ENCODE measurements at places on chromosomes 7 and 10.

DNA sequence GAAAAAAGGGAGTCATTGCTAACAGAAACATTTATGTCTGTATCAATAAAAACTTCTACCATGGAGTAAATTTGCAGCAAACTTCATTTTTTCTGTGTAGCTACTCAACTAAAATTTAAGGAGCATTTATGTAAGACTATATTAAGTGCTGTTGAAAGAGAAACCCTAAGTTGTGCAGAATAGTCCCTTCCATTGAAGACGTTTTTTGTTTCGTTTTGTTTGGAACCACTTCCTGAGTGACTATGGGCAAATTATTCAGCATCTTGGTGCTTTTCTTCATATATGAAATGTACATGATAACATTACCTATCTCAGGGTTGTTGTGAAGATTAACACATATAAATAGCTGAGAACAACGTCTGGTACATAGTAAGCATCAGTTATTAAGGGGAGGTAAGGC, 24.3 kb downstream of the SEM1 start:
- DNase-seq, result no peak

DNA sequence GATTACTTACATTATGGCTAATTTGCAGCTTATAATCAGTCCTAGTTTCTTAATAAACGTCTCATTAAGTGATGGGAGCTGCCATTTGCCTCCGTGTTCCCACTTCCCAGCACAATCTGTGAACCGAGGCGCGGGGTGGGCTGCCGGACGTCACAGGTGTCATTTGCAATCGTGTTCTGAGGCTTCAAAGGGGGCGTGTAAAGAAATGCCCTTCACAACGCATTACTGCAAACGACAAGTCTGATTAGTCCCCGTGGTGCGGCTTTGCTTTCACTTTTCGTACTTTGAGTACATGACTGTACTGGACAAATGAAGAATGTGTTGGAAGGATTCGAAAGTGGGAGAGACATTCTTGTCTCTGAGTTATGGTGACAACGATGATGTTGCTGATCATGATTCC, 614.2 kb upstream of the ADARB2 start:
- DNase-seq, result no peak

- DNase-seq, result peak; percentile 84
These were observed 33.1 kb downstream of the HBP1 start for GRCh38 chr7:107201795-107202450.

DNA sequence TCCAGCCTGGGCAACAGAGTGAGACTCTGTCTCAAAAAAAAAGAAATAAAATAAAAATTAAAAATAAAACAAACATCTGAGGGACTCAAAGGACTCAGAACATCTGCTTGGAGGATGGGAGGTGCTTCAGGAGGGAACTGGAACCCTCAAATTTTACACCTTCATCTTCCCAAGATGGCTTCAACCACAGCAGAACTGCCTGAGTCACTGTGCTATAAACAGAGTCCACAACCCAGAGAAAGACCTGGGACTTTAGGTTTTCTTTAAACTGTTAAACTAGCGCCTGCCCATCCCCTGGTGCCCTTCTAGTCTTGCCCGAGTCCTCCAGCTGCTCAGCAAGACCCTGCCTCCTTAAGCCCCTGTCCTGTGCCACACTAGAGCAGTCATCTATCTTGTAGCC, 40.8 kb downstream of the RGS10 start:
- DNase-seq, result no peak

- no peak for DNase-seq
These were observed 3.3 kb downstream of the PLEKHS1 start for GRCh38 chr10:113754768-113755167.

DNA sequence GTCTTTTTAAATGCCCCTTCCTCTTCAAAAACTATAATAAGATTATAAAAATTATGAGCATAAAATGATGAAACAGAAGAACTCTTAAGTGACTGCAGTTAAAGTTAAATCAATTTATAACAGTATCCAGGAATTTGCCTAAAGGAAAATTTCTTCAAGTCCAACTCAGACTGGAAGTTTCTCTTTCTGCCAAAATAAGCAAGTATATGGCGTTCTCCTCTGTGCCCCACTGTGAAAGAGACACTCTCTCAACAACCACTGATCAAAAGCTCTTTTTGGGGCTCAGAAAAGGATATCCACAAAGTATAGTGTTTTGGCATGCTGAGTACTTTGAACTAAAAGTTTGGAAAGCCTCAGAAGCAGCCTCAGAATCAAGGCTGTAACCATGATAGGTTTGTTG, 139.9 kb downstream of the SKIDA1 start:
- no peak for DNase-seq

GRCh38 chr10:112970021-112970420, 20.0 kb downstream of the TCF7L2 start:
- no peak for DNase-seq

GRCh38 chr10:14573666-14574261, 200.9 kb downstream of the FAM107B start:
- no peak for DNase-seq

- DNase-seq, result no peak
These were observed 528.1 kb upstream of the FZD8 start for GRCh38 chr10:36170142-36170719.

- no peak for DNase-seq
These were observed 32.1 kb upstream of the TFEC start for GRCh38 chr7:116062666-116063065.

- DNase-seq, result peak; percentile 24
These were observed 565 bp downstream of the ATP5MK start for GRCh38 chr10:103395754-103396066.

- DNase-seq, result no peak
These were observed 62.0 kb upstream of the SCIN start for GRCh38 chr7:12508554-12508953.

GRCh38 chr10:17210361-17210760, 8.9 kb upstream of the TRDMT1 start:
- no peak for DNase-seq

- no peak for DNase-seq
These were observed 121.6 kb downstream of the SPAG6 start for GRCh38 chr10:22466763-22467334.

- DNase-seq, result no peak
These were observed 162.4 kb downstream of the TNS3 start for GRCh38 chr7:47419471-47419870.

DNA sequence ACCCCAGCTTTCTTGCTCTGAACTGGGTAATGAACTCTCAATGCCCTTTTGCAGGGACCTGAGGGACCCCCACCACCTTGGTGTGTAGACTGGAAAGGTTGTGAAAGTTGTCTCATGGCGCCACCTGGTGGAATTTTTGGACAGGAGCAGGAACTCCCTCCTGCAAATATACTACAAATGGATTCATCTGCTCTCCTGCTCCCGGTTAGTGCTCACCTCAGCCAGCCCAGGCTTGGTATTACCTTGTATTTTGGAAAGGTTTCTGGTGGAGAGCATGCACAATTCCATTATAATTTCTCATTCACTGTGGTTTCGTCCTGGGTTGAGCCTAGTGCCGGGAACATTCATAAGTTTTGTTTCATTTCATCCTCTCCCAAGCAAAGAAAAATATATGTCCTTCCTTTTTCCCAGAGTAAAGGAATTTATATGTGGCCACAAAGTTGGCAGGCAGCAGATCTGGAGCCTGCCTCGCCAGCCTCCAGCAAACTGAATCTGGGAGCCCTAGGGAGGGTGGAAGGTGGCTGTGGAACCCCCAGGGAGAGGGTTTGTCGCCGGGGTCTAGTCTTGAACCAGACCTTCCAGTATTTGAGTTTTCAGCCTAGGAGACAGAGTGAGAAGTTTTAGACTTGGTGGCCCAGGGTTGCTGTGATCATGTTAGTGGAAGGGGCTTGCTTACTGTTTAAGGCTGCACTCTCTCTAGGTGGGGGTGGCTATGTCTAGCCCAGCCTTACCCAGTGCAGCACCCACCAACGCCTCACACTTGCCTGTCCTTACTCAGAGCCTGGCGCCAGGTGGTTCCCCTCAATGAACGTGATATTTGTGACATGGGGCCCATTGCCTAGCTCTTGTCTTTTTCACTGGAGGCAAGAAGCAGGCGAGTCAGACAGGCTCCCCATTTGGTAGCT, 9.5 kb downstream of the FAM241B start:
- peak; percentile 38 for DNase-seq

- DNase-seq, result no peak
These were observed 43.1 kb downstream of the BRAF start for GRCh38 chr7:140881507-140882228.

GRCh38 chr7:106392590-106392989, 107.8 kb upstream of the NAMPT start:
- no peak for DNase-seq

GRCh38 chr10:115979576-115979975, 293.4 kb downstream of the GFRA1 start:
- no peak for DNase-seq

DNA sequence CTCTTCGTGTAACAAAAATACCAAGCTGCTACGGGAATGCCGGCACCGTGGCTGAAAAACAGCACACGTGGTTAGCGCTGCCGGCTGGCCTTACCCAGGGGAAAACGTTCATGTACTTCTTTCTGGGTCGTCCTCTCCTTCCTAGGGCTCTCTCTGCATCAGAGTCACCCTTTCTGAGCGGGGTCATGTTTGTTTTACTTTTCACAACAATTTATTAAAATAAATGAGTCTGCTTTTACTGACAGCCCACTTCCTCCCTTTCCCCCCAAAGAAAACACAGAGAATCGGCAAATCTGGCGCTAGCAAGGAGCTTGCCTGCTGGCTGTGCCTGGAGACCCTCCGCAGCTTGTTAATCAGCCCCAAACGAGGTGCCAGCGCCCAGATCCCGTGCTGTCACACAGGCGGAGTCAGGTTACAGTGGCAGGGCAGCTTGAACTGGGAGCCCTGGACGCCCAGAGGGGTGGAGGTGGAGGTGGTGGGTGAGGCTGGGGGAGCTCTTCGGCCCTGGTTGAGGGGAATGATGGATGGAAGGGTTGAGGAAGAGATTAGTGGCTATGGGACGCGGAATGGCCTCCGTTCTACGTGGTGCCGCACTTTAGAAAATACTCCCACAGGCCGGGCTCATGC, 162.2 kb upstream of the TNS3 start:
- no peak for DNase-seq

DNA sequence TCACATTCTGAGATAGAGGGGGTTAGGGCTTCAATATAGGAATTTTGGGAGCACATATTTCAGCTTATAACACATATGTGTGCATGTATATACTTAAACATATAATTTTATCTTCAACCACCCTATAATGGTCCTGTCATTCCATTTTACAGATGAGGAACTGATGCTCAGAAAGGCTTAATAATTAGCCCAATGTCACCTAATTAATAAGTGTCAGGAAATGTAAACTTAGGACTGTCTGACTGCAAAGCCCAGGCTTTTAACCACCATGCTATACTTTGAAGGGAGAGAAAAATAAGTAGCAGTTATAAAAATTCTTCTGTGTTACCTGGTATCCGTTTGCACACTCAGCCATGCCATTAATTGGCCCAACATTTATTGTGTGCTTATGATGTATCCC, 172.6 kb downstream of the SKIDA1 start:
- DNase-seq, result no peak

GRCh38 chr7:96686305-96686704, 23.3 kb downstream of the SEM1 start:
- DNase-seq, result no peak

GRCh38 chr10:130357226-130357625, 221.0 kb downstream of the GLRX3 start:
- DNase-seq, result no peak

- DNase-seq, result no peak
These were observed 19.9 kb upstream of the GPR141 start for GRCh38 chr7:37663693-37664092.

GRCh38 chr10:71766717-71767419, 6.5 kb downstream of the VSIR start:
- peak; percentile 18 for DNase-seq

GRCh38 chr10:92419740-92420545, 129.0 kb downstream of the MARCHF5 start:
- DNase-seq, result no peak

GRCh38 chr7:46839651-46840050, 742.3 kb downstream of the TNS3 start:
- DNase-seq, result no peak

GRCh38 chr7:49396229-49396628, 377.2 kb upstream of the VWC2 start:
- DNase-seq, result no peak

DNA sequence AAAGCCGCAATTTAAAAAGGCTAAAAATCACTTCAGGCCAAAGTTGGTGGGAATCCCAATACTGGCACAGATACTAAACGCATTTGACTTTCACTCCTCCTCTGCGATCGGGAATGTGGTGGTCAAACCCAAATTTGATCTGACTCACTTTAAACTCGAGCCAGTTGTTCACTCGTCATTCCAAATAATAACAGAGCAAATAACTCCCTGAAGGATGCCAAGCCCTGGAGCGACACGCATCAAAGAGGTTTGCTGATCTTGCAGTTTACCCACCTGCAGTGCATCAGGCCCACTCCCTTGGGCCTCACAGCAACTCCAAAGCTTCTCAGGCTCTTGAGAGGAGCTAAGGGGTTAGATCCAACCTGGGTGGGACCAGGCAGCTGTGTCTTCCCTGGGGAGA, 12.2 kb downstream of the PTN start:
- no peak for DNase-seq

DNA sequence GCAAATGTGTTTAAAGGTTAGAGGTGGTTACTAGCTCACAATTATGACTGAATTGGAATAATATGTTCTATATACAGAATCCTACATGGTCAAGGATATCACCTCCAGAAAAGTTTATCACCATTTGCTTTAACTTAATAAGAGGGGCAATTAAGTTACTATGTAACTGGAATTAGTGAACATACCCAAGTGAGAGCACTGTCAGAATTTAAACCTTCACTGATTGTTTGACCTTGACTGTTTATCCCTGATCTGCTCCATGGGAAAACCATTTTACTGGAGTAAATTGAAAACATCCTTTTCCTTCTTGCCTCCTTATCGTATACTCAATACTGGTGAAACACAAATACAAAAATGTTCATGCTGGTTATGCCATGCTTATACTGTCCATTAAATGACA, 107.4 kb downstream of the SEMA3D start:
- no peak for DNase-seq

DNA sequence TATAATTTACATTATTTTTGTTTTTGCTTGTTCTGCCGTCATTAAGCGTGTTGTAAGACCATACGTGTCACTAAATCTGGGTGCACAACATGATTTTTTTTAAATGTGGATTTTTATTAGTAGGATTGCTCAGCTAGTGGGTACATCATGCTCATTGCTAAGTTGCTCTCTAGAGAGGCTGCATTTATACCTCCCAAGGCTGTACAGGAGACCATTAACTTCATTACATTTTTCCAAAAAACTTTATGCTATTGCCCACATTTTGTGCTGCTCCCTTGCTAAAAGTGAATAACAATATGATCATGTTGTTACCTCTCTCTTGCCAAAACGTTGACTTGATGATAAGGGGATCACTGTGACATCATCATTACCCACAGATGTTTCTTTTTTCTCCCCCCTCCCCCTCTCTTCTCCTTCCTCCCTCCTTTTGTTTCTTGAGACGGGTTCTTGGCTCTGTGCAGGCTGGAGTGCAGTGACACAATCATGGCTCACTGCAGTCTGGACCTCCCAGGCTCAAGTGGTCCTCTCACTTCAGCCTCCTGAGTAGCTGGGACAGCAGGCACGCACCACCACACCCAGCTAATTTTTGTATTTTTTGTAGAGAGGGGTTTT, 65.1 kb downstream of the BMPR1A start:
- DNase-seq, result no peak

- DNase-seq, result no peak
These were observed 54.6 kb downstream of the EEPD1 start for GRCh38 chr7:36207451-36208291.

GRCh38 chr10:82313401-82313800, 438.4 kb downstream of the NRG3 start:
- no peak for DNase-seq

Measured in NCI-H1417 (cell line).